ENCODE measurements at places on chromosomes 5 and 9.

DNA sequence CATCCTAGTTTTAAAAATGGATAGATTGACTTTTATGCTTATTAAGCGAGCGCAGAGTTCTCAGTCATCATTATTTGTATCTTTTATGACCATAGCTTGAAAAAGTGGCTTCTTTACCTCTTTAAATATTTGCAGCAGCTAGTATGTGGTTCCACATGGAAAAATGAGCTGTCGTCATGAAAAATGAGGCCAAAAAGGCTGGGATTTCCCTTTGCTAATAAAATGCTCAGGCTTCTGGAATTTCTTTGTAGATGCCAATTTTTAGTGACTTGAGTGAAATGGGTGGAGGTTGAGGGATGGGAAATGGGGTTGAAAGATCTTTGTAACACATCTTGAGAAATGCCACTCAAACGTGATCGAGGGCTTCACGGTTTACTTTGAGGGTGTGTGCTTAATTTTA is 35.2 kb downstream of the RAI14 start:
- no peak for DNase-seq

DNA sequence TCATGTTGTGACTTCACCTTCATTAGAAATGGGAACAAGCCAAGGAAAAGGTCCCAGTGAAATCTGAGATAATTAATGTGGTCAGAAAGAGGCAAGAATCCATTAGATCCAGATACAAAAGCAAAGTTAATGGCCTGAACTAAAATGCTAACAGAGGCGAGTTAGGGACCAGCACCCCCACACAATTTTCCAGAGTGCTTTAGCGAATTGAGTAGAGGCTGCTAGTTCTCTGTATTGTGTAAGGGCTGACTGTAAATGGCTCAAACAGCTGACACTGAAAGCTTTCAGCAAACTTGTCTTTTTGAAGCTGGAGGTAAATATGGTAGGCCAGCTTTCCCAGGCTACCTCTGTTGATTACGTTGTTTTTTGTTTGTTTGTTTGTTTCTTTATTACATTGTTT is 75.5 kb downstream of the CSNK1A1 start:
- no peak for DNase-seq

DNA sequence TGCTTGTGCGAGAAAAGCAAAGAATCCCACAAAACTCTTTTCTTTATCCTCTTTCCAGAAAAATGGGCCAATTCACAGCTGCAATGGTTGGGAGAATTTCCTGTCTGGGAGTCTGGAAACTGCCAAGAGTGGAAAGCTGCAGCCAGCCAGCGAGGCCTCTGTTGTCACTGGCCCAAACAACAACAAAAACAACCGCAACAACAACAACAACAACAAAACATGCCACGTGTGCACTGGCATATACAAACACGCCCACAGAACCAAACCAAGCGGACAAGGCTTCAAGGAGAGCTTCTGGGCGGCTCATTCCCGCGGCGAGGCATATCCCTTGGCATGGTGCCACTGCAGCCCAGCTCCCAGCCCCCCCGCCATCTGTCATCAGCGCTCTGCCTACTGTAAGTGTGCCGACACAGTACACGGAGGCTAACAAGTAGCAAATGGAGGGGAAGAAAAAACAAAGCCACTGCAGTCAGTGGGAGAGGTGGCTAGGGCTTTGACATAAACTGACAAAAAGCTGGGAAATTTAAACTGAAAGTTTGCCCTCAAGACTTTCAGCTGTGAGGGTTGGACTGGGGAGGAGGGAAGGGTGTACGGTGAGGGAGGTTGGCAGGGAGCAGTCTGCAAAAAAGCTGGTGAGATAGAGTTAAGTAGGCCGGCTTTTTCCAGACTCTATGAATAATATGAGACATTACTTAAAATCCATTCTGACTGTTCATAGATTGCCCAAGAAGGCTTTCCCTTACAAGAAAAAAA is 165.0 kb upstream of the ZNF462 start:
- DNase-seq: peak; percentile 68

- DNase-seq: no peak
These were observed 72.9 kb downstream of the SMIM15 start for GRCh38 chr5:61089351-61089750.

- DNase-seq: no peak
These were observed 218.2 kb downstream of the ARHGEF28 start for GRCh38 chr5:73844165-73844564.

DNA sequence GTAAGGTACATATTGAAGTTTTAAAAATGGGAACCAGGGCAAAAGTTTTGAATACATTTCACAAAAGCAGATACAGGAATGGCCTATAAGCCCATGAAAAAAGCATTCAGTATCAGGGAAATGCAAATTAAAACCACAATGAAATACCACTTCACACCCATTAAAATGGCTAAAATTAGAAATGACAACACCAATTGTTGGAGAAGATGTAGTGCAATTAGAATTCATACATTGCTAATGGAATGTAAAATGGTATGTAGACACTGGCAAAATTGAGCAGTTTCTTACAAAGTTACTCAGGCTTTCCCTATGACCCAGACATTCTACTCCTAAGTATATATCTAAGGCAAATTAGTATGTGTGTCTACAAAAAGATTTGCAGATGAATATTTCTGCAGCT is 34.2 kb downstream of the CDC14B start:
- no peak for DNase-seq

GRCh38 chr5:158629591-158630312 is 470.0 kb downstream of the EBF1 start:
- DNase-seq: no peak
